Effector CD8-positive, alpha-beta T cell (primary cell): ENCODE measurements at places on chromosomes 7 and 10.

DNA sequence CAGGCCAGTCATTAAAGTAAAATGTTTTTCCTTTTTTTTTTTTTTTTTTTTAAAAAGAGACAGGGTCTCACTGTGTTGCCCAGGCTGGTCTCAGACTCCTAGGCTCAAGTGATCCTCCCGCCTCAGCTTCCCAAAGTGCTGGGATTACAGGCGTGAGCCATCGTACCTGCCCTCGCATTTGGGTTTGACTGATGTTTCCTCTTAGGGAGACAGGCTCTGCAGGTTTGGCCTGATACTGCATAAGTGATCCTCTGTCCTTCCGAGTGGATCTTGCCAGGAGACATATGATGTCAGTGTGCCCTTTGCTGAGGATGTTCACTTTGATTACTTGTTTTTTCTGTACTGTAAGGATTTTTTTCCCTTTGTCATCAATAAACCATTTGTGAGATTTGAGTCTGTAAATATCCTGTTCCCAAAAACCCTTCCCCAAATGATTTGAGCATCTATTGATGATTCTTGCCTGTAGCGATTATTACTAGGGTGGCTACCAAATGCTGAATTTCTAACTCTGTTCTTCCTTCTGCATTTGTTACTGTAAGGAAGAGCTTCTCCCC lies 19.7 kb downstream of the LIMK1 start:
- DNase-seq, result no peak

GRCh38 chr7:127392182-127392565 lies 334 bp downstream of the ZNF800 start:
- peak; percentile 39 for DNase-seq

GRCh38 chr7:42445691-42446090 lies 208.7 kb upstream of the GLI3 start:
- DNase-seq, result no peak

DNA sequence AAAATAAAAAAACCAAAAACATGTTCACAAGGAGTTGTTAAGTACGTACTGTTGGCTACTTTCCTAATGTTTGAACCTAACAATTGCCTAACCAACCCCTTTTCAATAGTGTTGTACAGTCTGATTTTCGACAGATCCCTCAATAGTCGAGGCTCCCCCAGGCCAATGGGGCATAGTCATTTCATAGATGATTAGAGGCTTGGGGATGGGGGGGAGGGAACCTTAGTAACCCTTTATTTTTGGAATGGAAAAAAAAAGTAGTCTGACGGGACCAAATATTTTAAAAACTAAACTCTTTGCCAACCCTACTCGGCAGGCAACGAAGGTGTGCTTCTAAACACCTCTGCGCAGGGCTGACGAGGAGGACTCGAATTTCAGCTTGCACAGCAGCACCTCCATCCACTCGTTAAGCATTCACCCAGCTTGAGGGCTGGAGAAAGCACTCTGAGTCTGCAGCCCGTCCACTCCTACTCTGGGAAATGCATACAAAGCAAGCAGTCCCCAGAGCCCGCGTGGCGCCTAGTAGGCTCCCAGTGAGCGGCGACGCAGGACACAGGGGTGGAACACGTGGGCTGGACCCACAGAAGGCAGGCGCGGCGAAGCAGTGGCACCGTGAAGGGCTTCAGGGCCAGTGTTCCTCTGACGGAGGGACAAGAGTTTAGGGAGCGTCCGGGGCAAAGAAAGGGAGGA lies 899 bp downstream of the PUS7 start:
- DNase-seq, result no peak

- no peak for DNase-seq
Measured at GRCh38 chr7:1590476-1590875, 20.6 kb upstream of the PSMG3 start.

DNA sequence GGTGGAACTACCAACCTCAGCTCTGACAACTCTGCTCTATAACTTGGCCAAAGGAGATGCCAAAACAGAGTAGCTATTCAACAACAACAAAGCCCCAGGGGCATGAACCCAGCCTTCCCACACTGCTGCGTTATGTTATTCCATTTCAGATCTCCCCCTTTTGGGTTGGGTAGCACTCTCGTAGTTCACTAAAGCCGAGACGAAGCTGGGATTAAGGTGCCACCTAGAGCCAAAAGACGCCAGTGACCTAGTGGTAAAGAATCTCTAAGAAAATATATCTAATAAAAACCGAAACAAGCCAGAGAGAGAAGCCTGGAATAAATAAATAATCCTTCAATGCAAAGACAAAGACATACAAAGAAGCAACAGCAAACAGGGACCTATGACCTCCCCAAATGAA lies 217.3 kb downstream of the HERPUD2 start:
- no peak for DNase-seq
